EL (cell line): ENCODE measurements at places on chromosomes 2 and 18.

DNA sequence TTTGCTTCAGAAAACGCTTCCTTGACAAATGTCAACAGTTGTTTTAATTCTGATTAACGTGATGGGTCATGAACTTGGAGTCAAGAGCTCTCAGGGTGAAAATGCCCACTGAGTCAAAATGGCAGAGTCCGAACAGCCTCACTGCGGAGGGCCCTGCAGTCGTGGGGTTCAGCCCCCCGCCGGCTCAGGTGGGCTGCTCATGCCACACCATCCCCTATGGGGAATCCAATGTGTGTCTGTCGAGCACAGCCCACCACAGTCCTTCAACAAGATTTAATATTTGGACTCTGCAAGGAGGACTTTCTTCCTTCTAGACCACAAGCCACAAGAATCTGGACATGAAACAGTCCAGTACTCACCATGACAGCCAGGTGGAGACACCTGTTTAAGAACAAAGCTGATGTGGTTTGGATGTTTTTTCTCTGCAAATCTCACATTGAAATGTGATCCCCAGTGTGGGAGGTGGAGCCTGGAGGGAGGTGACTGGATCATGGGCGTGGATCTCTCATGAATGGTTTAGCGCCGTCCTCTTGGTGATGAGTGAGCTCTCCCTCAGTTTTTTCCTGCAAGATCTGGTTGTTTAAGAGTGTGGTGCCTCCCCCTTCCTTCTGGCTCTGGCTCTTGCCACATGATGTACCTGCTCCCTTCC, 201.0 kb downstream of the NDUFA10 start:
- DNase-seq = no peak

- no peak for DNase-seq
Observed at GRCh38 chr2:144237830-144238627, 281.9 kb downstream of the ZEB2 start.

GRCh38 chr2:98691303-98691702, 39.6 kb downstream of the MGAT4A start:
- DNase-seq = no peak

DNA sequence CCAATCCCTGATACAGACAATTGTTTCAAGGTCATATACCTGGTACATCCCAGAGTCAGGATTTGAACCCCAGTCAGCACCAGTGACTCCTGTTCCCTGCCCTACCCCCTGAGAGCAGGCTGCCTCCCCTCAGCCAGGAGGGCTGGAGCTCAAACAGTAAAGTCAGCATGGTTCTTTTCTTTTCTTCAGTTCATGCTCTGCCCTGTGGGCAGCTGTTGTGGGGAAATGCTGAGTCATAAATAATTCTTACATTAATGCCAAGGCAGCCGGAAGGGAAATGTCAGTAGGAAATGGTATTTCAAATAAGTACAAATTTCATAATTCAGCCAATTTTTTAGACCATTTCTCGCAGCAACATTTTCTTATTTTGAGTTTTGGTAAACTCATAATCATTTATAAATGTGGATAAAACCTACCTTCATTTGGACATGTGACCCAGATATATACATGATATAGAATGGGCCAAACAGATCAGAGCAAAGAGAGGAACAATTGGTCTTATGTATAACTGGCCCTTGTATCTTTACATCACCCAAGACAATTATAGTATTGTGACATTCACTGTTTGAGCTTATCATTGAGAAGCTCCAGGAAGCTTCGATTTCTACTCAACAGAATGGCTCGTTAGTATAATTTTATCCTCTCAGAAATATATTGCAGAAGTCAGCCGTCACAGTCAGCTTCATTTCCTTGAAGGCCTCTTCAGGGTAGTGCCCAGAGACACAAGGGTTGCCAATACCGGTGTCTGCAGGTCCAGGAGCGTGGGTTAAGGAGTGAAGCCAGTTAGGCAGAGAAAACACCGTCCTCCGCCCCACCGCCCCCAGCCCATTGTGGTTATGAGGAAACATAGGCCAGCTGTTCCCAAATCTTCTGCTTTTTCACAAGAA, 28.0 kb upstream of the SCYGR1 start:
- DNase-seq = peak; percentile 79

- peak; percentile 71 for DNase-seq
Observed at GRCh38 chr18:25503567-25504081, 151.7 kb upstream of the ZNF521 start.

DNA sequence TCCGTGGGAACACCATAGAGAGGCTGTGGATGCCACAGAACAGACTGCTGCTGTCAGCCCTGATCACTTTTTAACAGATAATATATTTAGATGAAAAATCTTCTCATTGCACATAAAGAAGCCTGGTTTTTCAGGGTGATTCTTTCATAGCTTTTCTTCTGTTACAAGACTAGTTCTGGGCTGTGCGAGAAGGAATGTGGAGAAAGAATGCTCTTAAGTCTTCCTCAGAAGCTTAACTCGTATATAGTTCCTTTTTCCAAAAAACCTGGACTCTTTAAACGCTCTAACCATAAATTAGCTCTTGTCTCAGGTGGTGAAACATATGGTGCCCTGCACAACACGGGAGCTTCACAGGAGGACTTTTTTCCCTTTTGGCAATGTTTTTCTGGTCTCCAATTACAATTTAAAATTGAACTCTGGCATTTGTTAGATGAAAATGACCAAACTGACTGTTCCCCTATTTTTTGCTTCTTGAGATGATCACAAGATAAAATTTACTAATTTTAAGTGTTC, 125.9 kb upstream of the SMAD7 start:
- no peak for DNase-seq

DNA sequence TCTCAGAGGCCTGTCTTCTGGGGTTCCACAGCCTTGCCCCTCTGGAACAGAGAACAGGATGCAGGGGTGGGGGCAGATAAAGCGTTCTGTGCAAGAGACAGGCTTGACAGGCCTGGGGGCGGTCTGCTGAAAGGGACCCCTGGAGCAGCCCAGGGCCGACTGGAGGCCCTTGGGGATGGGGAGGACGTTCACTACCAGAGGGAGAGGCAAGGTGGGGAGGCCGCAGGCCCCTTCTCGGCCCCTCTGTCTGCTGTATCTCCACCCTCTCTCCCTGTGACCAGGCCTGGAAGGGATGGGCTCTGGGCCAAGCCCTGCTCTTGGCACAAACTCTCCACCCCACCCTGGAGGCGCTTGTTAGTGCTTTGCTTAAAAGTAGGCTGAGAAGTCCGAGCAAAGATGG, 27.3 kb upstream of the INHBB start:
- no peak for DNase-seq

GRCh38 chr2:69054431-69054830, 41.5 kb downstream of the ANTXR1 start:
- DNase-seq = no peak

DNA sequence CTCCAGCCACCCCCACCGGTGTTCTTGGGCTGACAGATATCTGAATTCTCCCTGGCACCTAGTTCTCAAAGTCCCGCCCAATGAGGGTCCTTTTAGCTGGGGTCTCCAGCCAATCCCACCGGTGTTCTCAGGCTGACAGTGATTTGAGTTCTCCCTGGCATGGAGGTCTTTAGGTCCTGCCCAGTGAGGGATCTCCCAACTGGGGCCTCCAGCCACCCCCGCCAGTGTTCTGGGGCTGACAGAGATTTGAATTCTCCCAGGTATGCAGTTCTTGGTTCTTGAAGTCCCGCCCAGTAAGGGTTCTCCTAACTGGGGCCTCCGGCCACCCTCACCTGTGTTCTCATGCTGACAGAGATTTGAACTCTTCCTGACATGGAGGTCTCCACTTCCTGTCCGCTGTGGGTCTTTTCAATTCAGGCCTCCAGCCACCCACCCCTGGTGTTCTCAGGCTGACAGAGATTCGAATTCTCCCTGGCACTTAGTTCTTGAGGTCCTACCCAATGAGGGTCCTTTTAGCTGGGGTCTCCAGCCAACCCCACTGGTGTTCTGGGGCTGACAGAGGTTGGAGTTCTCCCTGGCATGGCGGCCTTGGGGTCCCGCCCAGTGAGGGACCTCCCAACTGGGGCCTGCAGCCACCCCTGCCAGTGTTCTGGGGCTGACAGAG, 154.6 kb downstream of the ANKRD36 start:
- peak; percentile 1 for DNase-seq

GRCh38 chr18:79056827-79057367, 12.3 kb upstream of the ATP9B start:
- no peak for DNase-seq

DNA sequence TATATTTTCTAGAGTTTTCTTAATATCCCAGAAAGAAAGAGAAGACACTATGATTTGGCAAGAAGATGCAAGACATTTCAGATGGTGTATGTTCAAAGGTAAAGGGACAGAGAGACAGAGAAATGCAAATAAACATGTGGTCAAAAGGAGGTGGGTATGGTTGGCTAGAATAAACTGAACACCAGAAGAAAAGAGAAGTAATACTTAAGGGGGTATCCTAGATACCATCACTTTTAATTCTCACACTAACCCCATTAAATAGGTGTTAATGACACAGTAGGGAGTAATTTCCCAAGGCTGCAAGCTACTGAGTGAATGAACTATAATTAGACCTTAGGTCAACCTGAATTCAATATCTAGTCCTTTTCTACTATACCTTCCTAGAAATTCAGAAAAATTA, 111.2 kb upstream of the CD226 start:
- DNase-seq = no peak
